ENCODE measurements at places on chromosomes 4 and X.
A peak's percentile ranks its signal among the peaks of the same experiment; 100 is the strongest.

DNA sequence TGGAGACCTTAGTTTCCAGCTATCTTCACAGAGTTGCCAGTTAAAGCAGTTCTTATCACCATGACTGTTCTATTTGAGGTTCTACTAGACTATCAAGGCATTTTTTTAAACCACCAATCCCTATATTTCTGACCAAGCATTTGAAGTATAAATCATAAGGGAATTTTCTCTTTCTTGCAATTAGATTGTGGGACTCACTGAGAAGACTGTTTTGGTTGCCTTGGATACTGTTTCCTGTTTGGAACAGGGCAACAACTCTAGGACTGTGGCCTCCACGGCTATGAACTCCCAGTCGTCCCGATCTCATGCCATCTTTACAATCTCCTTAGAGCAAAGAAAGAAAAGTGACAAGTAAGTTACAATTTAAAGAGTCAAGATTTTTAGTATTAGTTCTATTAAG, 11.8 kb downstream of the KIF4A start:
- no peak for DNase-seq

GRCh38 chr4:25756503-25756902, 100.9 kb downstream of the SLC34A2 start:
- DNase-seq: no peak

DNA sequence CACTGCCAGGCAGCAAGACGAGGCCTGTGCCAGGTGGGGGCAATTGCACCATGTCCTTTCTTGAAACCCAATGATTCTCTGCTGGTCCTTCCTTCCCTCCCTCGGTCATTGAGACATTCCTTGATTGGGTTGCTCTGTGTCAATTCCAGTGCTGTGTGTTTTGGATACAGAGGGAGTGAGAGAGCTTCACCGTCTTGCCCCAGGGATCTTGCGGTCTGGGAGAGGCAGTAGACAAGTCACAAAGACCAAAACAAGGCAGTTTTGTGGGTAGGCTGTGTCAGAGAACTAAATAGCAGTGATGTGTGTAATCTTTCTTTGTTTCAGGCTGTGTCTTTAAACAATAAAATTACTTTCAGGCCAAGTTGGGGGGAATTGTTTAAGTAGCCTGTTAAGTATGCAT, 38.8 kb upstream of the TADA2B start:
- no peak for DNase-seq

GRCh38 chr4:168240821-168241220, 77.7 kb downstream of the DDX60 start:
- DNase-seq: no peak

DNA sequence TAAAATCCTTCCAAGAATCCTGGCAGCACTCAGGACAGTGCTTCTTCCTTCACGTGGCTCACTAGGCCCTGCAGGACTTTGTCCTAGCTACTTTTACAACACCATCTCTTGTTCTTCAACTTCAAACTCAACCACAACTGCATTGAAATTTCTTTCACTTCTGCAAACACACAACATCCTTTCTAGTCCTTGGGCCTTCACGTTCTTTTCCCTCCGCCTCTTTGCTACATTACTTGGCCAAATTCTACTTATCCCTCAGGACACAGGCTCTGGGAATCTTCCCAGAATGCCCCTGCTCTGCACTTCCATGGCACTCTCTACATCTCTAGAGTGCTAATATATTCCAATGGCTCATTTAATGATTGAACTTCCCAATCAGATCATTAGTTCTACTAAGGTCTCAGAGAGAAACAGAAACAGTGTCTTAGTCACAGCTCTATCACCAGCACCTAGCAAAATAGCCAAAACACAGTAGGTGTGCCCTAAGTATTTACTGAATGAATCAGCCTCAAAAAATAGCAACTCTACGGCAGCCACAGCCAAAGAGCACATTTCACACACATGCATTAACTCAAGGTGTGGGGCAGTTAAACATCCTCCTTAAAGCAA, 73.3 kb downstream of the MANBA start:
- DNase-seq: peak; percentile 32

- no peak for DNase-seq
These were observed 211.9 kb downstream of the SOX3 start for GRCh38 chrX:140292961-140293360.

DNA sequence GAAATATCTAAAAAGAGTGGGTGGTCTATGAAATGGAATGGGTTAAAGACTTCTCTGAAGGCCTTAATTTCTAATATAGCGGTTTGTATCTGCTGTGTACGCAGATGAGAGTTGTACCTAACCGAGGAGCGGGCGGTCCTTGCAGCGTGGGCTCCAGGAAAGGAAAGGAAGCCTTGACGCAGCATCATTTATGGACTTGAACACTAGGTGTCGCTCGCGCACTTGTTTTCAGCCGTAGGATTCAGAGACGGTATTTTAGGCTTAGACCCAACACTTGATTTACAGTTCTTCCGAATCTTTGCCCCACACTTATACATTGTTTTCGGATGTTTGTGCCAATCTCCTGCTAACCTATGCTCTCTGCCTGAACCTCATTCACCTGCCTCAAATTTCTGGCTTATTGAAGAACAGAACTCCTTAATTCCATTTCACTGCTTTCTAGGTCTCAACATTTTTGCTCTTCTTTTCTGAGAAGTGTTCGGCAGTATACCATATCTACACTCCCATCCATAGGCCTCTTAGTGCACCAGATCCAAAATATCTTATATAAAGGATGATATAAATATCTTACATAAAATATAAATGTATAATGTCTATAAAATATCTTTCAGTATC, 48.9 kb upstream of the AADAT start:
- peak; percentile 63 for DNase-seq

DNA sequence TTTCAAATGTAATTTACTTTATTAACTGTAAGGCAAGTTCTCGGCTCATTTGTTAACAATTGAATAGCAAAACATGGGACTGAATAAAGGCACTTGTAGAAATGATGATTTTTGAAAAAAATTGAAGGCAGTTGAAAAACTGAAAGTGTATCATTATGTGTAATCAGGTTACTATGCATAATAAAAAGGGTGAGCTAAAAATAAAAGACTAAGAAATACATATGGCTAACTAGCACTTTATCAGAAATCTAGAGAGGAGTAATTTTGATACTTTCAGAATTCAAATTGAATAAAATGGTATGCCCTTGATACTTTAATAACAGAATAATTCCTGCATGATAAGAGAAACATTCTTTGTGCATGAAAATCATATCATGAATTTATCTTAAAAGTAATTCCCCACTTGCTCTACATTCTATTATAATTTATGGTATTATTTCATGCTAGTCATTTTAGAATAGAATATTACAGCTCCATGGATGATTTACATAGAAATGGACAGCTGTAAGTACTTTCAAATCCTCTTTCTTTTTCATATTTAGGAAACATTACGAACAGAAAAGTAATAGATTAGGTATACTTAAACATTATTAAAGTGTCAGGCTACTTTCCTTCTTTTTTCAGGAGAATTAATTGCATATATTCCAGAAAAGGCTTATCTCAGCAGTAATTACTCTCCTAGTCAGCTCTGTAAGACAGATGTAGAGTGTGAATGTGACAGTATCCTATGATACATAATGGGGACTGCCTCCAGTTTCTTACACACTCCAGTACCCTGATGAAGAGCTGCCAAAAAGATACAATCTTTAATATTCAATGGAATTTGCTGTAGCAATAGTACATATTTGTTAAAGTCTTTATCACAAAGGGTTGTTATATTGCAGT, 697.3 kb downstream of the CCSER1 start:
- no peak for DNase-seq

- DNase-seq: no peak
These were observed 3.5 kb downstream of the FBXL5 start for GRCh38 chr4:15651676-15652075.

GRCh38 chrX:53312946-53313727, 31.8 kb upstream of the IQSEC2 start:
- peak; percentile 77 for DNase-seq

GRCh38 chrX:33211356-33212260, at the start of gene DMD:
TSS of gene DMD (minus strand) at chrX:33211549. CDS start at chrX:33211312, 237 bp downstream.
- DNase-seq: no peak

DNA sequence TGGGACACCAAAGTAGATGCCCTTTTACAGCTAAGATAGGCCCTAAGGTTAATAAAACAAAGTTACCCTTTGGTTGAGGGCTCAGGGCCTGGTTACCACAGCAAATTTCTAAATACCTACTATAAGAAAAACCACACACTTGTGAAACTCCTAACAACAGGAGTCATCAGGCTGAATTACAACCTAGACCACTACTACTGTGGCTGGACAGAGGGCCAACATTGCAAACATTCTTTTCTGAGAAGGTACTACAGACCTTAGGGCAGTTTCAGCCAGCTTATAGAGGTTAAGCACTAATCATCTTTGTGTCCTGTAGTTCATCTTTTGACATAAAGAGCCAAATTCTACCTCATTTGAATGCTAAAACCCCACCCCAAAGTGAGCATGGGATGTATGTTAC, 504.0 kb downstream of the RAPGEF2 start:
- DNase-seq: no peak

- no peak for DNase-seq
These were observed 216.0 kb downstream of the PTTG2 start for GRCh38 chr4:38176165-38176564.

GRCh38 chr4:5722328-5722727, 11.3 kb downstream of the EVC start:
- DNase-seq: no peak

- no peak for DNase-seq
These were observed 67.6 kb downstream of the SHOX start for GRCh38 chrX:698206-698605.

DNA sequence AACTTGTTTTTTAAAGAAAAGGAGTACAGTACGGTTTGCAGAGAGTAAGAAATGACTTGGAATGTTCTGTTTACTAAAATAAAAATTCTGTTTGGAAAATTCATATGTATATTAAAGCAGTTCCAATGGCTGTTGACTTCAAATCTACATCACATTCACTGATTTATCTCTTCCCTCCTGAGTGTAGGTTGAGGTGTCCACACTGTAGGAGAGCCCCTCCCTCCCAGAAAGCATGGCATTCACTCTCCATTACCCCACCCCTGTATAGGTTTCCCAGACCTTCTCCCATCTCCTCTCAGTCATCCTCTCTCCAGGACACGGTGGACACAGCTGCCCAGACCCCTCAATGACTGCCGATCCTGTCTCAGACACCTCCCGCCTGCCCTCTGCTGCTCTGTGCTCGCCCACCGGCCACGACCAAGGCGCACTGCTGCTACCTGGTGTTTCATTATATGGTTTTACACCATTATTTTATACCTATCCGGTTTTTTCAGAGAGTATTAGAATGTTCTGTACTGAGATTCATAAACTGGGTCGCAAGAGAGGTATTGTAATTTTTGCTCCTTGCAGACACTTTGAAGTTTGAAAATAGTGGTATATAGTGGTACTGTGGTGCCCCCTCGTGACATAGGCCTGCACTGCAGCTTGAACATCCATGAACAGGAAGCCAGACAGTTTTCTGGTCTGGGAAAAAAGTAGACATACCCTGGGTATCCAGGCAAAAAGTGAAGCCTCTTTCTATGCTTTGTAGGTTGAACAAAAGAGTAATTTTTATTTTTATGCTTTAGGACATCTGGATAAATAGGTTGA, 38.8 kb upstream of the BEX4 start:
- DNase-seq: peak; percentile 60

- no peak for DNase-seq
These were observed 66.3 kb downstream of the RBM47 start for GRCh38 chr4:40563401-40563800.

DNA sequence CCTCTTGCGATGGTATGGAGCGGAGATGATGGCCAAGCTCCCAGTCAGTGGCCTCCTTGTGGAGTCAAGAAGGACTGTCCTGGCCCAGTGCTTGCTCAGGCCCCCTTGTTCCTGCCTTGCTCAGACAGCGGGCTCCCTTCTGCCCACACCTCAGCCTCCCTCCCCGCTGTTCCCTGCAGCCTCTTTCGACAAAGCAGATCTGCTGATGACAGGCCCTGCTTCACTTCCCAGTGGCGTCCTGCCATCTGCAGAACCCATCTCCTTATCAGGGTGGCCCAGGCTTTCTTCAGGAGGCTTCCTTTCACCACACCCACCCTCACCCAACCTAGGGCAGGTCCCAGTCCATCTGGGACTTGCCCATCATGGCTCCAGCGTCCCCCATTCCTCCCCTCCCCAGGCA, 80.0 kb downstream of the CLDN34 start:
- no peak for DNase-seq

GRCh38 chr4:107034091-107034995, 1.8 kb downstream of the DKK2 start:
- peak; percentile 3 for DNase-seq

Data from GM13977 (cell line).